ENCODE measurements at places on chromosomes 12 and 14.

GRCh38 chr12:57154076-57154475 is 6.7 kb upstream of the LRP1-AS start:
- no peak for DNase-seq

- no peak for DNase-seq
Measured at GRCh38 chr12:4807813-4808212, 87.6 kb downstream of the GALNT8 start.

- DNase-seq = no peak
Measured at GRCh38 chr12:93186621-93187020, 191.1 kb upstream of the NUDT4 start.

GRCh38 chr14:74981833-74982232 is 20.9 kb upstream of the EIF2B2 start:
- no peak for DNase-seq

DNA sequence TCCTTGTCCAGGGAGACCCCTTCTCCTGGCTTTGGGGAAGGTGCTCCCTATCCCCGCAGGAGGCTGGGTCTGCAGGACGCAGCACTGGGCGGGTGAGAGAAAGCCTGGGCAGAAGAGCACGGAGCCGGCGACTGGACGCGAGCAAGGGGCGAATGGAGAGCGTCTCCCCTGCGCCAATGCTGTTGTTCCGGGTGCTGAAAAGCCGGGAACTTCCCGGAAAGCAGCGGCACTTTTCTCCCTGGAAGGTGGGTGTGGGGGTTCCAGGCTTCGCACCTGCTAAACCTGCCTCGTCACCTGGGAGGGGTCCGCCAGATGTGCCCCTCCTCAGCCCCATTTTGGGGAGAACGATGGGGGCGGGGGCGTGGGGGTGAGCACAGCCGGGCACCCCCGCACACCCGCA is 417.1 kb upstream of the TMTC1 start:
- no peak for DNase-seq

GRCh38 chr12:128425666-128426331 is 158.8 kb downstream of the TMEM132C start:
- no peak for DNase-seq

DNA sequence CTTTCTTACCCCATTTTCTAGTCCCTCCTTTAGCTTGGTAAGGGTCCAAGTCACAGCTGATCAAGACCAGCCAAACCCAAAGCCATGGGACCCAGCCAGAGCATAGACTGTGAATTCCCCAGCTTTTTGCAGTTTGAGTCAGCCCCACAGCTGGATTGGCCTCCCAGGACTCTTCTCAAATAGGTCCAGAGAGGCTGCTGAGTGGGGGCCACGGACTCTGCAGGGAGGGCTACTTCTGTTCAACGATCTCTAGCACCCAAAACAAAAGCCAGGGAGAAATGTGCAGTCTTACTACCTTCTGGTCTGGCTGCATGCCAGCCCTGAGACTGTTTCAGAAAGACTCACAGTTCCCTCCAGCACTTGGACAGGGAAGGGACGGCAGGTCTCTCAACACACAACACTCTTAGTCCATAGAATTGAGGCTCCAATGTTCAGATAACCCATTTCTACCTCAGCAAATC is 1.6 kb downstream of the VDR start:
- peak; percentile 61 for DNase-seq

GRCh38 chr12:97118796-97119375 is 211.8 kb downstream of the NEDD1 start:
- DNase-seq = no peak

DNA sequence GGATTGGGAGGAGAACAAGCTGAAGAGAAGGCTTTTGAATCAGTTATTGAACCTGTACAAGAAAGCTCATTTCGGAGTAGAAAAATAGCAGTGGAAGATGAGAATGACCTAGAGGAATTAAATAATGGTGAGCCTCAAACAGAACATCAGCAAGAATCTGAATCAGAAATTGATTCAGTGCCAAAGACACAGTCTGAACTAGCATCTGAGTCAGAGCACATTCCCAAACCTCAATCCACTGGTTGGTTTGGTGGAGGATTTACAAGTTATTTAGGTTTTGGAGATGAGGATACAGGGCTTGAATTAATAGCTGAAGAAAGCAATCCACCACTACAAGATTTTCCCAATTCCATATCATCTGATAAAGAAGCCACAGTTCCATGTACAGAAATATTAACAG is 13.5 kb downstream of the MIA2 start:
- DNase-seq = peak; percentile 89

DNA sequence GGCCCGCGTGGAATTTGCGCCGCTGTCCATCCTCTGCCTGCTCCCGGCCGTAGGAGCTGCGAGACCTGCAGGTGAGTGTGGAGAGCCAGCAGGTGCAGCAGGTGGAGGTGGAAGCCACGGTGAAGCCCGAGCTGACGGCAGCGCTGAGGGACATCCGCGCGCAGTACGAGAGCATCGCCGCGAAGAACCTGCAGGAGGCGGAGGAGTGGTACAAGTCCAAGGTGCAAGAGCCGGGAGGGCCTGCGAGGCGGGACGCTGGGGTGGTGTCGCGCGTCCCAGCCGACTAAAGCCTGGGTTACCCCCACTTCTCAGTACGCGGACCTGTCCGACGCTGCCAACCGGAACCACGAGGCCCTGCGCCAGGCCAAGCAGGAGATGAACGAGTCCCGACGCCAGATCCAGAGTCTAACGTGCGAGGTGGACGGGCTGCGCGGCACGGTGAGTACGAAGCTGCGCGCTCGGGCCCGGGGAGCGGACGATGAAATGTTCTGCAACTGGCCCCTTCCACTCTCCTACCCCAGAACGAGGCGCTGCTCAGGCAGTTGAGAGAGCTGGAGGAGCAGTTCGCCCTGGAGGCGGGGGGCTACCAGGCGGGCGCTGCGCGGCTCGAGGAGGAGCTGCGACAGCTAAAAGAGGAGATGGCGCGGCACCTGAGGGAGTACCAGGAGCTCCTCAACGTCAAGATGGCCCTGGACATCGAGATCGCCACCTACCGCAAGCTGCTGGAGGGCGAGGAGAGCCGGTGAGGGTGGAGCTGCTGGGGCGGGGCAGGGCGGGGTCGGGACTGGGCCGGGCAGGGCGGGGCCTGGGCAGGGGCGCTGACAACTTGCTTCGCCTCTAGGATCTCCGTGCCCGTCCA is 2.1 kb downstream of the PRPH start:
- DNase-seq = peak; percentile 72

DNA sequence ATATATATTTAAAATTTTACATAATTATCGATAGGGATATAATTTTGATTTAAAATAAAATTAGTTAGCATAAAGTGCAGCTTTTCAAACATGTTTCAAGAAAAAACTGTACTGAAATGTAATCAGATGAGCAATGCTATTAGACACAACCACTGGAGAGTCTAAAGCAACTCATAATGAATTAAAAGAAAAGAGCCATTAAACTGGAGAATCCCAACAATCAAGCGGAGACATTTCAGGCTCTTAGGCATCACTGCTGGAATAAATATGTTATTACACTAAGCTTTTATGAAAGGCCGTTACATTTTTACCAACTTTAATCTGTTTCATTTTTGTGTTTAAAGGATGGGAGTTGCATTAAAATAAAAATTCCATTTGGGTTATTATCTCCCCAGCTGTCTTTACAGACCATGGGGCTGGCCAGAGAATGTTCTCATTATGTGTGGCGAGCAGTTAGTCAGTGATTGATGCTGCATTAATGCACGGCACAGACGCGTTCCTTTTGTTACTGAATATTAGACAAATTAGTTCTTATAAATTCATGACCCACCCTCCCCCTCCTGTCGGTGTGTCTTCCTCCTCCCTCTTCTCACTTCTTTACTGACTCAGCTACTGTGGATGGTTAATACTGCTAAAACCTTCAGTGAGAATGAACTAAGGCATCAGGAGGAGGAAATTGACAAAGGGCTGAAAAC is 156.8 kb downstream of the PDZRN4 start:
- DNase-seq = no peak

GRCh38 chr12:98793121-98793520 is 148.0 kb downstream of the APAF1 start:
- no peak for DNase-seq

- DNase-seq = peak; percentile 74
Measured at GRCh38 chr12:6752167-6752920, 597 bp downstream of the MLF2 start.

- no peak for DNase-seq
Measured at GRCh38 chr14:33532553-33532952, 418.3 kb downstream of the EGLN3 start.

- peak; percentile 35 for DNase-seq
Measured at GRCh38 chr12:104480012-104480411, 23.3 kb downstream of the CHST11 start.

GRCh38 chr14:37650356-37651037 is 55.1 kb downstream of the TTC6 start:
- no peak for DNase-seq

DNA sequence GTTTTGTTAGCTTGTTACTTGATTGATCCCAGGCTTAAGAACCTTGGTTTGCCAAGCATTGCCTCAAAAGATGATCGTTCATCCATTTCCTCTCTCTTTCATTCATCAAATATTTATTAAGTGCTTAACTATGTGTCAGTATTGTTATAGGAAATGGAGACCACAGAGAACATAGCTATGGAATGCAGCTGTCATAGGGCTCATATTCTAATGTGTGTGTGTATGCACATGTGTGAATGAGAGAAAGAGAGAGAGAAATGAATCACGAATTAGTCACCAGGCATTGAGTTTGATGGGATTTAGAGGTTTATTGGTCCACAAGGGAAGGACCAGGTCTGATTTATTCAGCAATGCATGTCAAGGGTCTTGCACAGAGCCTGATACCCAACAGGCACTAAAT is 71.0 kb upstream of the FBXO21 start:
- peak; percentile 74 for DNase-seq

GRCh38 chr14:89129570-89129969 is 287.5 kb downstream of the FOXN3 start:
- no peak for DNase-seq

DNA sequence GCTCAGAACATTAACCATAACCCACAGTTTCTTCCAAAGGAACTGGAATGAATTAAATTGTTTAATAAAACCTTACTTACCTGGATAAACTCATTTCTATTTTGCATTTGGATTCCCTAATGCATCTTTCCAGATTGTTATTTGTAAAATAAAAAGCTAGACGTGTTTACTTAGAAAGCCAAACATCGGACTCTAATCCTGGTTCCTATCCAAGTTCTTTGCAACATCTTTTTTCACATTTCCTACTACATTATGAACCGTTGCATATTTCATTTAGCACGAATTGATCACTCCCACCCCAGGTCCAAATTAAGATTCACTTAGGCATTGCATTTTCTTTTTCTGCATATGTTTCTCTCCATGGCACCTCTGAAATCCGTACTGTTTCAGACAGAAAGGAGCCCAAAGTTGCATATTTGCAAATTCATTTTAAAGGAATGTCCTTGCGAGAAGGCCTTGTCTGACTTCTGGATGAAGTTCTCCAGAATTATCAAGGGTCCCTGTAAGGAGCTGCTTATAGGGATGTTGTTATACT is 164.4 kb upstream of the GSC start:
- DNase-seq = no peak

DNA sequence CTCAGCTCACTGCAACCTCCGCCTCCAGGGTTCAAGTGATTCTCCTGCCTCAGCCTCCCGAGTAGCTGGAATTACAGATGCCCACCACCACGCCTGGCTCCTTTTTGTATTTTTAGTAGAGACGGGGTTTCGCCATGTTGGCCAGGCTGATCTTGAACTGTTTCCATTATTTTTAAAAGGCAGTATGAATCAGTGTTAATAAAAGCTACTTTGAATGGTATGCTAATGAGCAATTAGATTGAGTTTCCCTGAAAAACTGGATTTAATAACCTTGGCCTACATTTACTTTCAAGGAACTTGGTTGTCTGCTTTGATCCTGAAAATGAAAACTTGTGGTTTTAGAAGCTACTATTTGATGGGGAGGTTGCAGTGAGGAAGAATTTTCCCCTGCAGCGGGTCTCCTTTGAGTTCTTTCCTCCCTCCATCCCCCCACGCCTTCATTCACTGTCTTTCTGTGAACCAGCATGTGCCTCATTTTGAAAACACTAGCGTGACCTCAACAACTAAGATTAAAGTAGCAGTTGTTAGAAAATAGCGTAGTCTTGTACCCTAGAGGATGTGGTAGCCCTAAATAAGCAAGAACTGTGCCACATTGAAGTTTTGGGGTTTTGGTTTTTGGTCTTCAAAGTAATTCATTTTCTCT is 17.8 kb upstream of the RPS6KA5 start:
- no peak for DNase-seq

- DNase-seq = no peak
Measured at GRCh38 chr12:93106910-93107309, 177.8 kb upstream of the EEA1 start.

- peak; percentile 62 for DNase-seq
Measured at GRCh38 chr12:119911182-119911581, 34.1 kb upstream of the CIT start.

GRCh38 chr14:33948869-33949408 is 1.9 kb downstream of the EGLN3 start:
- no peak for DNase-seq

GRCh38 chr14:68947802-68948201 is 31.3 kb downstream of the ACTN1 start:
- no peak for DNase-seq

GRCh38 chr12:81679614-81680013 is 79.5 kb downstream of the PPFIA2 start:
- DNase-seq = no peak

DNA sequence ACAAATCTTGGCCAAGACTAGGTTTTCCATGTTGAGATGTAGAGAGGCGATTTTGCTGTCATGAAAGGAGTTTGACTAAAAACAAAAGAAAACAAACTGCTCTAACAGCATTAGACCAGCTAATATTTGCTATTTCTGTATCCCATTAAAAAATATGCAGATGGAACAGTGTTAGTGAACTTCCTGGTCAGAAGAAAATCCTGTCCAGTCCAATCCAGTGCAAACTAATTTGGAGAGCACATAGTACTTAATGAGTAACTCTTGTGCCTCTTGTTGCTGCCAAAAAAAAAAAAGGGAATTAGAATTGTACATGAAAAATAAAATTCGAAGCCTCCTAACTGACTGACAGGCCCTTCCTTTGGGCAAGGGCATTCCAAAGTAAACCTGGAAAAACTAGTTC is 298.8 kb downstream of the ETNK1 start:
- DNase-seq = no peak

DNA sequence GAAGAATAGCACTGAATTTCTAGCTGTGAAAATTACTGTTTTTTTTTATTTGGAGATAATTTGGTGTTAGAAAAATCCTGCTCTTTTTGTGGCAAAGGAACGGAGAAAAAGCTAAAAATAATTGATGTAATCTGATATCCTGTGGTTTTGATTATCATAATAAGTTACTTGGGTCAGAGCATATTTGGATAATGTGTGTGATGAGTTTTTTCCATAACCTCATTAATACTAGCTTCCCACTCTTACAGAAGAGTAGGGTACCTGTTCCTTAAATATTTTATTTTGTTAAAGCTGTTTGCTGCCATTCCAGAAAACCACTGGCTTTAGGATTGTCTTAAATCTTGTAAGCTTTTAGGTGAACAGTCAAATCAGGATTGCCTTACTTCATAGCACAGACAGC is 4.7 kb downstream of the PSMC6 start:
- no peak for DNase-seq

DNA sequence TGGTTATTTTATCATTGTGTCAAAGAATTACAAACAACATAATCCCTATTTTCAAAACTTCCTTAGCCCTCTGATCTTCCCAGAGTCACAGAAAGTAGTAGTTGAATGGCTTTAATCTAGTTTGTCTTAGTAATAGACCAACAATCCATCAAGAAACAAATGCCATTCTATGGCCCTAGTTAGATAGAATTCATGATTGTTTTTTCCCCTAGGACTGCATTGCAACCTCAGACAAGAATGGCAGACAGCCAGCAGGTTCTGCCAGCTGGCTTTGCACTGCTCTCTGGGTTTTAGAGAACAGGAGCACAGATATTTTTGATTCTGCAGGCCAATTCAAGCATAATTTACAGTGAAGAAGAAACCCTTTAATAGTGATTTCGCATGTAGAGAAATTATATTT is 33.8 kb downstream of the SYT1 start:
- no peak for DNase-seq
